ENCODE measurements at places on chromosomes 3 and 15. TPM values are rescaled to one million over a fixed set of nuclear protein-coding genes. Genes with fewer than 3 reads are reported as not detected.

- no peak for DNase-seq
- H3K27me3 ChIP-seq, result peaks cover 26% of the 10 kb centered on the region
- H3K27ac ChIP-seq, result no peak overlapping the region
- H3K36me3 ChIP-seq, result no peaks in the 10 kb centered on the region
- no peak overlapping the region for H3K4me3 ChIP-seq
Measured at GRCh38 chr3:138043266-138044029, 33.5 kb downstream of the CLDN18 start.

DNA sequence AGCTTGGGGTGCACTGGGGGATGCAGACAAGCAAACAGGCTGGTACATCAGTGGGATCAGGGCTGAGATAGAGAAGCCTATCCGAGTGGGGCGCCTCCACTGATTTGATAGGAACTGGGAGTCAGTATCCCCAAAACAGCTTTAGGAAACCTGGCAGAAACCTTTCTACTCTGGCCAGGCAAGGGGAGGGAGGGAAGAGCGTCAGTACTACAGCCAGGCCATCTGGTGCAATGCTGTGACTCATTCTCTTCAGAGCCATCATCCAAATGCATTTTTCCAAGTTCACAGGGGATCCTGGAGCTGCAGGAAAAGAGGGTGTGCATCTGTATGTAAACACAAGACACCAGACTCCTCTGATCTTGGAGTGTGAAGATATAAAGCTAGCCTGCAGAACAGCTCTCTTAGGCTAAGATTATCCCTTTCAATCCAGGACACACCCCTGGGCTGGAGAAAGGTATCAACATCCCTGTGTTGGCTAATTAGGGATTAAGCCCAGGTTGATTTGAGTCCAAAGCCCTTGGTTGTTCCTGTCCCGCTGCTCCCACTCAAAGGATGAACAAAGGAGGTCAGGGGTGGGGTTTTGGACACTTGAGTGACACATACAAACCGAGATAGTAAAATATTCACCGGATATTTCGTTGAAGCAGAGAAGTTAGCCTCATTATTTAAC is 9.3 kb downstream of the GALNT15 start:
- H3K36me3 ChIP-seq, result no peaks in the 10 kb centered on the region
- no peak overlapping the region for H3K4me3 ChIP-seq
- no peak overlapping the region for H3K27ac ChIP-seq
- DNase-seq, result no peak
- peaks cover 4% of the 10 kb centered on the region for H3K4me1 ChIP-seq

DNA sequence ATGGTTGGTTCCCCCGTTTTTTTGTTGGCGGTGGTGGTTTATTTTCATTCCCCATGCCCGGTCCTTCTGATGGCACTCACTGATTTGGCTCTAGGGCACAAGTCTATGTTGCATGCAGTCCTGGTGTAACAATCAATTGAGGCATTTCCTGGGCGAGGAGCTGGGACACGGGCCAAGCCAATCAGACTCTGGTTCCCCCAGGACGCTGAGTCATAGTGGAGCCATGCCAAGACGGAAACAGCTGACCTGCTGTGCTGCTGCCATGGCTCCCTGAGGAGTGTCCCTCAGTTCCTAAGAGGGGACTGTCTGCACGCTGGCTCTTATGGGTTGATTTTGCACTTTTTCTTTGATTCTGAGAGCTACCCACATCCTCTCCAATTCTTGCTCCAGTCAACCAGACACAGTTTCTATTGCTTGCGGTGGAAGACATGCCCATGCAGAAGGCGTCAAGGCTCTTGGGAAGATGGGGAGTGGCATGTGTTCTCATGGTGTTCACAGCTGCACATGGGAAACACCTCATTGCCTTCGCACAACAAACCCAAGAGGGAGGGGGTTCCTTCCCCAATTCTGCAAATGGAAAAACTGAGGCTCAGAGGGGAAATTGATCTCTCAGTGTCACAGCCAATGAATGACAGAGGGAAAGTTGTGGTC is 28.3 kb upstream of the ALDH1L1 start:
- H3K4me1 ChIP-seq, result peaks cover 2% of the 10 kb centered on the region
- peaks cover 23% of the 10 kb centered on the region for H3K27me3 ChIP-seq
- no peak overlapping the region for H3K27ac ChIP-seq
- H3K36me3 ChIP-seq, result no peaks in the 10 kb centered on the region

- DNase-seq, result no peak
- no peaks in the 10 kb centered on the region for H3K27me3 ChIP-seq
- no peak overlapping the region for H3K4me3 ChIP-seq
- H3K4me1 ChIP-seq, result peaks cover 2% of the 10 kb centered on the region
Measured at GRCh38 chr3:38487323-38487722, 8.8 kb upstream of the EXOG start.

GP9 gene
- total RNA-seq, result not detected

- no peak overlapping the region for H3K27ac ChIP-seq
- H3K27me3 ChIP-seq, result no peaks in the 10 kb centered on the region
- H3K36me3 ChIP-seq, result no peaks in the 10 kb centered on the region
- H3K4me1 ChIP-seq, result no peaks in the 10 kb centered on the region
- DNase-seq, result no peak
Measured at GRCh38 chr3:140552898-140553297, 125.0 kb upstream of the TRIM42 start.

DNA sequence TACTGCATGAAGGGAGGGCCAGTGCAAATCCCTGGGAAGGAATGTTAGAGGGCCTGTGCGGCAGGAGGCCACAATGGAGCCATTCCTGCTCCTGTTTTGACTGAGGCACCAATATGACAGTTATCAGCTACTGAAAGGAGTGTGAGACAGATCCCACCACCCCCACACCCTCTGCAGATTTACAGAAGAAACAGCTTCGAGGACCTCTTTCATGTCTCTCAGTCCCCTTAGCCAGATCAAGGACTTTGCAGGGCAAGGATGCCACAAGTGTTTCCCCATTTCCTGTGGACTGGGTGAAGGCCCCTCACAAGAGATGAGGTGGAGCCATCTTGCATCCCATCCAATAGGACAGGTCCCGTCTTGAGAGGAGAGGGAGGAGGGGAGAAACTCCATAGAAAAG is 48.5 kb upstream of the RASGRP1 start:
- peaks cover 57% of the 10 kb centered on the region for H3K4me1 ChIP-seq
- peak overlapping the region; percentile 99 for H3K27ac ChIP-seq
- H3K27me3 ChIP-seq, result no peaks in the 10 kb centered on the region

Measured in activated CD4-positive, alpha-beta memory T cell treated with anti-CD3 and anti-CD28 coated beads, Interleukin-2, amount 10 ng/mL, durations not matched to agents 7 days and 5 days (primary cell).